ENCODE measurements at places on chromosomes 1 and 21. TPM values are rescaled to one million over a fixed set of nuclear protein-coding genes. Genes with fewer than 3 reads are reported as not detected.

- peaks cover 14% of the 10 kb centered on the region for H3K4me1 ChIP-seq
- H3K4me3 ChIP-seq: no peak overlapping the region
- H3K27ac ChIP-seq: no peak overlapping the region
Observed at GRCh38 chr1:60622486-60622885, 459.9 kb upstream of the NFIA start.

- DNase-seq: no peak
- H3K27me3 ChIP-seq: no peaks in the 10 kb centered on the region
- H3K27ac ChIP-seq: no peak overlapping the region
- no peaks in the 10 kb centered on the region for H3K36me3 ChIP-seq
Observed at GRCh38 chr1:51549016-51549619, 30.1 kb upstream of the EPS15 start.

CFHR5 gene
- not detected for total RNA-seq

DNA sequence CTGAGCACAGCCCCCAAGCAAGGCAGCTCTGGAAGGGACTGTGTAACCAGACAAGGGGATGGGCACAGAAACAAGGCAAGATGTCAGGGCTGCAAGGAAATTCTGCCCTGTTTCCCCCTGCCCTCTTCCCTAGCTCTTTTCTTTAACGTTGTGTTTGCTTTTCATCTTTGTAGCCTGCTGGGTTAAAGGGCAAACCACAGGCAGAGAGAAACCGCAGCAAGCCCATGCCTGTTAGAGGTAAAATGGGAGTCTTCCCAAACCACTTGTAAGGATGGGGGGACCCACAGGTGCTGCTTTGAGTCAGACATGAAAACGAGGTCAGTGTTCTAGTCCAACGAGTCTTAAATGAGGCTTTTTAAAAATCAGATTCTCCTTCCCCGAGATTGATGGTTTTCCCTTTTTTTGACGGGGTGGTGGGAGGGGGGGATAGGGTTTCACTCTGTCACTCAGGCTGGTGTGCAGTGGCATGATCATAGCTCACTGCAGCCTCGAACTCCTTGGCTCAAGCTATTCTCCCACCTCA, 13.3 kb downstream of the TGFBR3 start:
- peaks cover 95% of the 10 kb centered on the region for H3K4me1 ChIP-seq
- no peaks in the 10 kb centered on the region for H3K36me3 ChIP-seq
- no peaks in the 10 kb centered on the region for H3K27me3 ChIP-seq
- peak overlapping the region; percentile 6 for H3K27ac ChIP-seq
